ENCODE measurements at places on chromosomes 6 and 20. TPM values are rescaled to one million over a fixed set of nuclear protein-coding genes. Genes with fewer than 3 reads are reported as not detected.

Gene HLA-DQB2
- 0.30 TPM for total RNA-seq

Gene SLC35D3
- not detected for total RNA-seq

Gene GMEB2
- total RNA-seq = 13.6 TPM

Gene RSPO3
- total RNA-seq = not detected

Gene LY6G6F
- total RNA-seq = not detected

Gene VGLL2
- total RNA-seq = not detected

Gene SLC4A11
- 1.6 TPM for total RNA-seq

Gene CD24
- total RNA-seq = 2.0 TPM

Gene BPIFB1
- total RNA-seq = not detected
